ENCODE measurements at places on chromosomes 4 and X. TPM values are rescaled to one million over a fixed set of nuclear protein-coding genes. Genes with fewer than 3 reads are reported as not detected.

The TMPRSS11F gene
- not detected for total RNA-seq

The TMSB15A gene
- 307 TPM for total RNA-seq

- no peak for DNase-seq
- no peaks in the 10 kb centered on the region for H3K4me1 ChIP-seq
- no peaks in the 10 kb centered on the region for H3K27me3 ChIP-seq
- H3K27ac ChIP-seq, result no peak overlapping the region
Measured at GRCh38 chr4:128955751-128956150, 137.6 kb downstream of the SCLT1 start.

DNA sequence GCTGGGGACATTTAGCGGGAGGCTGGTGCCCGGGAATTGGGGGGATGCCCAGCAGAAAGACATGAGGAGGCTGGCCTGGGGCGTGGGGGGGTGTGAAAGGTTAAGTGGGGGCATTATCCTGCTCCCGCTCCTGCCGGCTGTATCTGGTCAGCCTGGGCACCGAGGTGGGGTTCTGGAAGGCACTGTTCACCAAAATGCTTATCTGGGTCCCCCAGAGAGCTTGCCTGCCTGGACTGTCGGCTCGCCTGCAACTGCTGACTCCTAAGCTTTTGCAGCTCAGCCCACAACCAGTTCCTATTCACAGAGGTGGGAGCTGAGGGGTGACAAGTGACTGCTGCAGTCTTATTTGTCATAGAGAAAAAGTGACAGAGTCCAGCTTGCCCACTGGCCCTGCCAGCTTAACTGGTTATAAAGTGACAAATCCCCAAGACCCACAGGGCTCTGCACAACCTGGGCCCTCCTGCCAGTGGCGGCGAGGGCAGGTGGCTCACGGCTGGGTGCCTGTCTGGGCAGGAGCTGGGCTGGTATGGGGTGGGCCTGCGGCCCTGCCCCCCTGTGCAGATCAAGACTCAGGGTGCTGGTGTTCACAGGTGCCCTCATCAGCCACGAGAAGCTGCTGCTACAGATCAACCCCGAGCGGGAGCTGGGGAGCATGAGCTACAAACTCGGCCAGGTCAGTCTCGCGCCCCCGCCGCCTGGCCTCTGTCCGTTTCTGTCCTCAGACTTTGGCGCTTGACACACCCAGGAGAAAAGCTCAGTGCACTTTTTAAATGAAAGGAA, 23.7 kb upstream of the MSANTD1 start:
- no peak overlapping the region for H3K4me3 ChIP-seq
- no peaks in the 10 kb centered on the region for H3K27me3 ChIP-seq
- peaks cover 48% of the 10 kb centered on the region for H3K36me3 ChIP-seq
- DNase-seq, result no peak

- peaks cover 15% of the 10 kb centered on the region for H3K4me1 ChIP-seq
- no peaks in the 10 kb centered on the region for H3K27me3 ChIP-seq
- no peaks in the 10 kb centered on the region for H3K36me3 ChIP-seq
- H3K27ac ChIP-seq, result no peak overlapping the region
Measured at GRCh38 chr4:101222156-101222845, 125.0 kb downstream of the PPP3CA start.

- H3K27me3 ChIP-seq, result no peaks in the 10 kb centered on the region
- no peak for DNase-seq
- no peak overlapping the region for H3K4me3 ChIP-seq
- 0 out of 2 replicates have a peak, but pooled peaks cover 4% of the 10 kb centered on the region for H3K4me1 ChIP-seq
- H3K27ac ChIP-seq, result no peak overlapping the region
Measured at GRCh38 chr4:76232681-76233080, 18.8 kb upstream of the FAM47E start.

GRCh38 chr4:43837171-43837570, 611.4 kb downstream of the KCTD8 start:
- H3K27ac ChIP-seq, result no peak overlapping the region
- H3K36me3 ChIP-seq, result no peaks in the 10 kb centered on the region
- no peak overlapping the region for H3K4me3 ChIP-seq
- DNase-seq, result no peak
- no peaks in the 10 kb centered on the region for H3K27me3 ChIP-seq

Data from SJCRH30 (cell line).